ENCODE measurements at places on chromosomes 1 and 21.

DNA sequence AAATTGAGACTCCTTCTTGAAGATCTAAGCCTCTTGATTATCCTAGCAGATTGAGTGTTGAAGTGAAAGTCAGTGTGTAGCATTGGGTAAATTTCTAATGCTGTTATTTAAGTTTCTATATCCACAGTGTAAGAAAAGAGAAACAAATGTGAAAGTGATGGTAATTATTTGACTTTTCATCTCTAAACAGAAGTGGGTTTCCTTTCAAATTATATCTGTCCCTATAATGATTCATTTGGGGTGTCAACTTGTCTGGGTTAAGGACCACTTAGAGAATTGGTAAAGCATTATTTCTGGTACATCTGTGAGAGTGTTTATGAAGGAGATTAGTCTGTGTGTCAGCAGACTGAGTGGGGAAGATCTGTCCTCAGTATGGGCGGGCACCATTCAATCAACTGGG is 133.0 kb upstream of the HMCN1 start:
- DNase-seq, result no peak

- no peak for DNase-seq
These were observed 54.3 kb upstream of the GOLT1A start for GRCh38 chr1:204268101-204268500.

- DNase-seq, result no peak
These were observed 401.7 kb upstream of the PROX1 start for GRCh38 chr1:213585959-213586586.

DNA sequence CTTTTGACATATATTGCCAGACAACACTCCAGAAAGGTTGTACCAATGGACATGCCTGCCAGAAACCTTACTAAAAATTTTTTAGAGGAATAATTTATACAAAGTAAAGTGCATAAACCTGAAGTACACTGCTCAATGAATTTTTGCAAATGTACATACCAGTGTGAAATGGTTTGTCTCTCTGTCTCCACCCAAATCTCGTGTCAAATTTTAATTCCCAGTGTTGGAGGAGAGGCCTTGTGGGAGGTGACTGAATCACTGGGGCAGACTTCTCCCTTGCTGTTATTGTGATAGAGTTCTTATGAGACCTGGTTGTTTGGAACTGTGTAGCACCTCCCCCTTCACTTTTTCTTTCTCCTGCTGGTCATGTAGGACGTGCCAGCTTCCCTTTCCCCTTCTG is 168.8 kb downstream of the RWDD3 start:
- DNase-seq, result no peak

GRCh38 chr1:114588196-114588689 is 6.8 kb upstream of the BCAS2 start:
- DNase-seq, result no peak

DNA sequence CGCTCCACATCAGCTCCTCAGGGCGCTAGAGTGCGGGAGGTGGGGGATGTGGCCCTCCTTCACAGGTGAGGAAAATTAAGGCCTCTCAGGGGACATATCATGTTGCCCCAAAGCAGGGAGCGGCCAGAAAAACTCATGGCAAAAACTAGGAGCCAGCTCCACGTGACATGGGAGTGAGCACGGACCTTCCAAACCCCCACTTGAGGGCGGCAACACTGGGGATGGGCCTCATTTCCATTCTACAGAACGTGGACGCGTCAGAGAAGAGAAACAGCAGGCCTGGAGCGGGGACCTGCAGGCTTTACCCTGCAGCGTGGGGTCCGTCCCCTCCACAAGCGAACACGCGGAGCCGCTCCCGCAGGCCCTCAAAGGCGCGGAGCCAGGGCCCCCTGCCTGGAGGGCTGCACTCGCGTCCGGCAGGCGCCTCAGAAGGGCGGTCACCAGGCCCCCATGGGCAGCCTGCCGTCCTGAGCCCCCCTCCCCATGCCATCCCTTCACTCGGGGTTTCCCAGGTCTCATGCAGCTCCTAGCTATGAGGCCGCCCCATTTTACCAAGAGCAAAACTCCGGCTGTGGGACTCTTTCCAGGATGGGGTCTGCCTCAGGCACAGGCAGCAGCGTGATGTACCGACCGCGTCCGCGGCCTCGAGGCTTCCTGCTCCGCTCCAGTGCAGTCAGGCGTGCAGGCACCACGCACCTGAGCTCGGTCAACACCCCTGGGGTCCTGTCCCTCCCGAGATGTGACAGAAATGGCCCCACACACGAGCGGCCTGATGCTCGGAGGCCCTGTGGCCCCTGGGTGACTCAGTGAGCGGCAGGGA is 5.5 kb downstream of the CFAP410 start:
- no peak for DNase-seq

- no peak for DNase-seq
These were observed 18.8 kb upstream of the CITED4 start for GRCh38 chr1:40880813-40881549.

GRCh38 chr1:201656311-201657032 is 117.5 kb downstream of the NAV1 start:
- no peak for DNase-seq

DNA sequence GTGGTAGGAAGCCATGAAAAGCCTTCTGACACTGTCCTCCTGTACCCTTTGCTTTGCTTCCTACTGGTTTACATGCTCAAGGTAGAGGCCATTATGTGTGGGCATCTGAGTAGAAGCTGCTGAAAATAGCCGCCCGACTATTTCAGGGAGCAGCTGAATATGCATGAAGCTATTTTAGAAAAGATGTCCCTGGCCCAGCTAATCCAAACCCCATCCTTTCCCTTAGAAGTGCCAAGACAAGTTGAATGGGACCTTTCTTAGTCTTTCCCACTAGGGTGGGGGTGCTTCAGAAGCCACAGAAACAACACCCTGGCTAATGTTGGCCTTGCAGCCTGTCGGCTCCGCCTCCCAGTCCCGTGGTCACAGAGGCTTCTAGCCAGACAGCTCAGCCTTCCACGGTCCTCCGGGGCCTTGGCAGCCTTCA is 205.1 kb upstream of the EDN2 start:
- DNase-seq, result no peak

DNA sequence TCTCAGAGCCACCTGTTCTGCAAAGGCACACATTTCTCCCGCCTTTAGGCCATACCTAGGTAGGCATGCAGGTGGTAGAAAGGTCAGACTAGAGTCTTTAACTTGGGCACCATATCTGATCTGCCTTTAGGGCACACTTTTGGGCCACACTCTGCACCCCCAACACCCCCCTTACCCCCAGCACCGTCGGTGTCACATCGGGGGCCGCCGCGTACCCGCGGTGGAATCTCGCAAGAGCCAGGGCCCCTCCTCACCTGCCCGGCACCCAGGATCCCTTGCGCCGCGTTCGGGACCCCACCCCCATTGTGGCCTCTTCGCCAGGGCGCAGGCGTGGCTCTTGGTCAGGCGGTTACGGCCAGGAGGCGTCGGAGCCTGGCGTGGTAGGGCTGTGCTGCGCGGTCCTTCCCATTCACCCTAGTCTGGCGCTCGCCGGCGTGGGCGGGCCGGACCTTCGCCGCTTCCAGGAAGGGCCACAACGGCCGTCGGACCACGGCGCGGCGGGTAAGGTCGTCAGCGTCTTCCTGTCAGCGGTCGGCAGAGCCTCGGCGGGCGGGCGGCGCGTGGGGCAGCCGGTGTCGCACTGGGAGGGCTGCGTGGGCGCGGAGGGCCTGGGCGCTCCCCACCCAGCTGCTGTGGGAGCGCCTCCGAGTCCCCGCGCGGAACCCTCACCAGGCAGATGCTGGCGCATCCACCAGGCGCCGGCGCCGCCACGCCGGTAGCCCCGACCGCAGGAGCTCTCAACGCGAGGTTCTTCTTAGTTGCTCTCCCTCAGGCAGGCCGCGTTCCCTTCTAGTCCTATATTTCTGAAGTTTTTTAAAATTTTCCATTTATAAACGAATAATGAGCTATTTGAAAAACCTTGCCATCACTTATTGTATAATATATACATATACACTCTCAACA is at the start of gene DNAH14:
DNAH14 (plus strand) TSS at position 341 of the 903 bp plus-strand sequence. CDS start 23,028 bp downstream, outside the sequence.
- no peak for DNase-seq

DNA sequence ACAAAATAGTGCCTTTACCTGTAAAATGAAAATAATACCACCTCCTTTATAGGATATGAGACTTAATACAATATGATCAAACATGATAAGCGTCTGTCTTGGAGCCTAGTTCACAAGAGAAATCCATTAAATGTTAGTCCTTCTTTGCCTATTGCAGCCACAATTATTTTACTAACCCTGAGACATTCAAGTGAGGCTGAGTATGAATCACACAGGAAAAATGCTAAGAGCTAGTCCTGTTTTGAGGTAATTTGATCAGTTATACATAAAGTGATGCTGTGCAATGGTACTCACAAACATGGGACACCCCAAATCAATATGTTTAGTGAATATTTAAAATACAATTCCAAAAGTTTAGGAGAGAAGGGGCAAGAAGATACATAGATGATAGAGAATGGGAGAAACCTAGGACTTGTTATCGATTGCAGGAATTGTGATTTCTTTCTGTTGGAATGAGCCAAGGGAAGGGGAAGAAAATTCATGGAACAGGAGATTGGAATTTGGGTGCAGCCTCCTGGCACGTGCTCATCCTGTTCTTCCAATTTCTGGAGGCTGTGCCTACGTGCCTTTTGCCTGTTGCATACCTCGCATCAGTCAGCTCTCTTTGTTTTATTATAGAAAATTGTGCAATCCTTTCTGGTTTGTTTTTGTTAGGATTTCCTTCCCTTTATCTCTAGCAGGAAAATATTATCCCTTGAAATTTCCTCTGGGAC is 39.9 kb upstream of the BACH1 start:
- DNase-seq, result peak; percentile 85

DNA sequence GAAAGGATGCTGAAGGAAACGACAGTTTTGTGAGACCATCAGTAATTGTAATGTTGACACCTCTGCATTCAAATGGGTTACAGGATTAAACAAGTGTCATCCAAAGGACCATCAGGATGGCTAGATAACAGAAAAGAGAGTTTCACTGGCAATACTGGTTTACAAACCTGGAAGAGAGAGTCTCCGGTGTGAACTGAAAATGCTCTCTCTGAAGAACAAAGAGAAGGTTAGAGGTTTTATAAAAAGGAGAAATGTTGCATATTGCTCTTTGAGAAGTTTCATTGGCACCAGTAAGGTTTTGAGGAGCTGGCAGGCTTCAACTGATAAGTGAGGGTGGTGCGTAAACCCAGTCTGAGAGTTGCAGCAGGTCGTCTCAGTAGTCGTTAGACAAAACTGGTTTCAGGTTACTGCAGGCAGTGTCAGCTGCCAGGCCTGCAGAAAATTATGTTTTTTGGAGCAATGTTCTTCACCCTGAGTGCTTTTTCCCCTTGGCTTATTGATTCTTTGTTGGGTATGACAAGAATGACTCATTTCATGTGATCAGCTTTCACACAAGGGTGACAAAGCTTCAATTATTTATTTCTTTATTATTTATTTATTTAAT is 42.2 kb downstream of the KCNK1 start:
- no peak for DNase-seq

GRCh38 chr1:143497374-143497747 is 474.4 kb downstream of the FAM72C start:
- no peak for DNase-seq

- no peak for DNase-seq
These were observed 66.0 kb downstream of the PLEKHA6 start for GRCh38 chr1:204293605-204294337.

DNA sequence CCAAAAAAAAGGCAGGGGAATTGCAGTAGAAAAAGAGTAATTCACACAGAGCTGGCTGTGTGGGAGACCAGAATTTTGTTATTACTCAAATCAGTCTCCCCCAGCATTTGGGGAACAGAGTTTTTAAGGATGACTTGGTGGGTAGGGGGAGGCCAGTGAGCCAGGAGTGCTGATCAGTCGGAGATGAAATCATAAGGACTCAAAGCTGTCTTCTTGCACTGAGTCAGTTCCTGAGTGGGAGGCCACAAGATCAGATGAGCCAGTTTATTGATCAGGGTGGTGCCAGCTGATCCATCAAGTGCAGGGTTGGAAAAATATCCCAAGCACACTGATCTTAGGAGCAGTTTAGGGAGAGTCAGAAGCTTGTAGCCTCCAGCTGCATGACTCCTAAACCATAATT is 23.7 kb upstream of the EDARADD start:
- no peak for DNase-seq

GRCh38 chr1:187689129-187689528 is 860.4 kb downstream of the PLA2G4A start:
- peak; percentile 63 for DNase-seq

DNA sequence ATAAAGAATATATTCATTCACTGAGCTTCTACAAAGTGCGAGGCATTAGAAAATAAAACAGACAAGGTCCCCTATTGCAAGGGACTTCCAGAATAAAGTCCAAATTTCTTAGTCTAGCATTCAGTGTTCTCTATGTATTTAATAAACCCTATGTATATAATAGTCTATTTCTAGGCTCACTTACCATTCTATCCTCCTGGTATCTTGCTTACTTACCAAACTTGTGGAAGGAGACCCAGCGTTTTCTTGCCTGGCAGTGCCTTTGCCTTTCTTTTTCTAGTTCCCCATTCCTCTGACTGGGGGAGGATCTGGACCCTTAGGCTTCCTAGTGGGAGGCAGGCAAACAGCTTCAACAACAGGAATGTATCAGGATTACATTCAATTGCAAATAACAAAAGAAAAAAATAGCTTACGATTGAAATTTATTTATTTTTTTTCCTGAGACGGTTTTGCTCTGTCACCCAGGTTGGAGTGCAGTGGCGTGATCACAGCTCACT is 690 bp upstream of the RNF19B start:
- DNase-seq, result no peak

DNA sequence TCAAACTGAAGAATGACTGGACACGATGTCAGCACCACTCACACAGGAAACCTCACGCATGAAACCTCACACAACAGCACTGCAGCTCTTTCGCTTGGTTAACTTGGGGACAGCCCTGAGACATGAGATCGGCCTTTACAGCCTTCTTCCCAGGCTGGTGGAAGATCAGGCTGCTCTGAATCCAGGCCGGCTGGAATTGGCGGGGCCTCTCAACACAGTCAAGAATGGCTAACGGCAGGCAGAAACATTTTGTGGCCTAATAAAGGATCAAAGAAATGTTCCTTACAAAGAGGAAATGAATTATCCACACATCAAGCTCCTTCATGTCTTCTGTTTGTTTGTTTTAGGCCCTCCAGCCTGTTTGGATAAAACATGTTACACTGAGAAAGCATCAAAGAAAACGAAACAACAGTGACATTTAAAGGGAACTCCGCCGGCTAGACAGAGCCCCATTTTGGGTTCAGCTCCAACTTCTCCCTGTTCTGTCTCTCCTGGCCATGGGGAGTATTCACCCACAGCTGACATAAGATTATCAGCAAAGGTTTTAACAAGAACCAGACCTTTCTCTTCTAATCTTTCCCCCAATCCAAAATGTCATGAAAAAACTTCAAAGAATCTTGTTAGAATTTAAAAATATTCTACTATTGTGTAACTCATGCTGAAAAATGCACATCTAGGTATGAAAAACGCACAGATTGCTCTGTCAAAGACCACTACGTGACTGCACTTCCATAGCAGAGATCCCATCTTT is 131.2 kb downstream of the SLC45A1 start:
- DNase-seq, result no peak

DNA sequence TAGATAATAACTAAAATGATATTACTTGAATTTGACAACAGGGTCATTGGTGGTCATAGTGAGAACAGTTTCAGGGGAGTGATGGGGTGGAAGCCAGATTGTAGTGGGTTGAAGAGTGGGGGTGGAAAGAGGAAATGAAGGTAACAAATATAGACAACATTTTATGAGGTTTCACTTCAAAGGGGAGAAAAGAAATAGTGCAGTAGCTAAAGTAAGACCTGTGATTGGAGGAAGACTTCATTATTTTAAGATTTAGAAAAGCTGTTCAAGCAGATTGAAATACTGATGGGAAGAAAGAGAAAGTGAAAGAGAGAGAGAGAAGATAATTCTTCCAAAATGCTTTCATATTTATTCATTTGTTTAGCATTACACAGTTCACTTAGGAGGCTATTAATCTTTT is 52.0 kb upstream of the KCNA3 start:
- DNase-seq, result no peak

- peak; percentile 80 for DNase-seq
These were observed 12.7 kb upstream of the PRELP start for GRCh38 chr1:203462878-203463277.

Measured in A172 (cell line).